Stimulated activated CD8-positive, alpha-beta memory T cell treated with anti-CD3 and anti-CD28 coated beads, Interleukin-4, amount 100 ng/mL, for 1 hour (primary cell): ENCODE measurements at places on chromosomes 2 and 18.

DNA sequence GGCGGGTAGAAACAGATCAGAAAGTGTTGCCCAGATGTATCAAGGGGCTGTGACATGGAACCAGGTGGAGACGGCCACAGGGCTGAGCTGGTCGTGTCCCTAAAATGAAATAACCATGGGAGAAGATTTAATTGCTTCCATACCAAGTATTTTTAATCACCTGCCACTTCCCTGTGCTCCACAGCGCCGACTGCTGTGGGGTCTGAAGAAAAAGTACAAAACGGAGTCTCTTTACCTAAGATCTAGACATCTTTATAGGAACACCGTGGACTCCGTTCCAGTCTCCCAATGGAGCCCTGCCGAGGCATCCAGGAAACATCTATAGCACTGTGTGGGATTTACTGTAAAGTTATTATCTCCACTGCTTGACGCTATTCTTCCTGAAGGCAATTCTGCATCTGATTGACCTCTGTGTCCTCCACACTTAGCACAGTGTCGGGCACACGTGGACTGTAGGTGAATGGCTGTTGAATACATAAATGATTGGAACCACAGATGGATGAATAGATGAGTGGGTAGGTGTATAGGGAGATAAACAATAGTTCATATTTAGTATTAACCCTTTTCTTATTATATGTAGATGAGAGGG, 21.6 kb upstream of the GYPC start:
- DNase-seq, result no peak

DNA sequence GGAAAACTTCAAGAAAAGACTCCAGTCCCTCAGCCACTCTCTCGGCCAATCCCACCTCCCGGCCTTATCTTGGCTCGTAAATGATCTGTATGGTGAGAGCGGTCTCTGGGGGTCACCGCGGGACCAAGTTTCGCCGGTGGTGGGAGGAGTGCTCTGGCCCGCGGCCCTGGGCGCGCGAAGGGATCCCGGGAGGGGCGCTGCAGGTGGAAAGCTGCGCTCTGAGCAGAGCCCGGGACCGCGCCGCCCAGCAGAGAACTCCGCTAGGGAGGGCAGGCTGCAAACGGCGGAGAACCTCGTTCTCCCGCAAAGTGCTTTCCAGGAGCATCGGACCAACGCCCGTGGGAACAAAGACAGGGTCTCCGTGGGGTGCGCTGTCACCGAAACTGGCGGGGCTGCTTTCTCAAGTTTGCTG, 622 bp downstream of the LRP2 start:
- no peak for DNase-seq

DNA sequence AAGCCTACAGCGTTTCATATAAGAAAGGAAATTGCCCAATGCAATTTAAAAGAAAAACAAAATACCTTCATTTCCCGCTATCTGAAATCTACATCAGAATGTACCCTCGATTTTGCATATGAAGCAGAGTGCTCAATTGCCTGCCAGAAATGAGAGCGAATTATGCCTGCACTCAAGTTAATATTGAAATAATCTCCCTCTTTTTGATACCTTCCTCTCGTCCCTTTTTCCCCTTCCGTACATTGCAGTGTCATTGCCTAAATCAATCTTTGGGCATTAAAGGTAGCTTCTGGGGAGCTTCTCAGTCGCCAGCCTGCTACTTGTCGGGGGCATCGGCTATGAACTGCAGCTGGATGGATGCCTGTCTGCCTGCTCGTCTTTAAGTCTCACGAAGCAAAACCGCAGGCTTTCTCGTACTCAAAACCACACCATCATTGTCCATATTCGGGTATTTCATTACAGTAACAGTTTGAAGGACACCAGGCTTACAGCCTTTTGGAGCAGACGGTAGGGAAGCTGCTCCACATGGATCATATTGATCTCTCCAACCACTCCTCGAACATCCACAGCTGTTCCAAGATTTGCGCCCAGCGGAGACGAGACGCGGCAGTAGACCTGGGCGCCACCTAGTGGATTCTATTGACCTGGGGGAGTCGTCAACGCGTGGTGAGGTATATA, 64.0 kb upstream of the HNRNPA3 start:
- DNase-seq, result peak; percentile 50

- no peak for DNase-seq
These were observed 179.8 kb upstream of the REG3G start for GRCh38 chr2:78845664-78846185.

GRCh38 chr18:48580782-48581181, 42.0 kb downstream of the CTIF start:
- no peak for DNase-seq

DNA sequence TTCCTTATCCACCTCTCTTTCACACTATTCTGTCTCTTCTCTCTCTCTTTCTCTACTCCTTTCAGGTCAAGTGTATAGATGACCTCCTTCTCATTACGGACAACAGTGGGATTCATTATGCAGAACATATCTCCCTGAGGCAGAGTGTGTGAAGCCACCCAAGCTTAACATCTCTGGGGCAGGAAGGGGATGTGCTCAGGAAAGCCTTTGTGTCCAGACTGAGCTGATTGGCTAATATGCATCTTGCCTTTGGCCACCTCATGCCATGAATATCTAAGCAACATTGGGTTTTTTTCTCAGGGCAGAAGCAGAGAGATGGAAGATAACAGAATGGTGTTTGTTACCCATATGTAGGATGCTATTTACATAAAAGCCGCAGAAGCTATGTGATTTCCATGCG, 211.4 kb upstream of the LRRTM1 start:
- DNase-seq, result no peak

GRCh38 chr2:227462462-227462951, 9.4 kb upstream of the AGFG1 start:
- no peak for DNase-seq

DNA sequence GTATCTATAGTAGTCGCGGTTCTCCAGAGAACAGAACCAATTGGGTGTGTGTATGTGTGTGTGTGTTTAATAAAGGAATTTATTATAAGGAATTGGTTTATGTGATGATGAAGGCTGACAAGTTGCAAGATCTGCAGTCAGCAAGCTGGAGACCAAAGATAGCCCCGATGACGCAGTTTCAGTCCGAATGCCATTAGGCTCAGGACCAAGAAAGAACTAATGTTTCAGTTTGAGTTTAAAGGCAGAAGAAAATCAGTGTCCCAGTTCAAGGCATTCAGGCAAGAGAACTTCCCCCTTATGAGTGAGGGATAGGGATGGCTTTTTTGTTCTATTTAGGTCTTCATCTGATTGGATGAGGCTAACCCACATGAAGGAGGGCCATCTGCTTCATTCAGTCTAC, 221.6 kb downstream of the HNMT start:
- no peak for DNase-seq

DNA sequence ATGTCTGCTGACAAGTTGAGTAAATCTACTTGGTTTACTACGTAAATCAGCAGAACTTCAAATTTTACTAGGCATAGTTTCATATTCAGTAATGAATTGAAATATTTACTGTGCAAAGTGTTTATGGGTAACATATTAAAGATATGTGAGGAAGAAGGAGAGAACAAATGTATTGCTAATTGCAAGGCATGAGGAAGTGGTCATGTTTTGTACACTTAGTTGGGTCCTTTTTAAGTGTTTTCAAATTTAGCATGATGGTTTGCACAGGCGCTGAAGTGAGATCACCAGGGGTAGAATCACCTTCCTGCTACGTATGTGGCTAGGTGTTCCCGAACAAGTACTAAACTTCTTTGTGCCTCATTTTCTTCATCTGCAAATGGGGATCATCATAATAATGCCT, 1534.4 kb downstream of the LRP1B start:
- DNase-seq, result no peak

GRCh38 chr18:715626-716025, 3.2 kb upstream of the ENOSF1 start:
- DNase-seq, result no peak

GRCh38 chr2:216108310-216108966, 710 bp upstream of the XRCC5 start:
- no peak for DNase-seq

DNA sequence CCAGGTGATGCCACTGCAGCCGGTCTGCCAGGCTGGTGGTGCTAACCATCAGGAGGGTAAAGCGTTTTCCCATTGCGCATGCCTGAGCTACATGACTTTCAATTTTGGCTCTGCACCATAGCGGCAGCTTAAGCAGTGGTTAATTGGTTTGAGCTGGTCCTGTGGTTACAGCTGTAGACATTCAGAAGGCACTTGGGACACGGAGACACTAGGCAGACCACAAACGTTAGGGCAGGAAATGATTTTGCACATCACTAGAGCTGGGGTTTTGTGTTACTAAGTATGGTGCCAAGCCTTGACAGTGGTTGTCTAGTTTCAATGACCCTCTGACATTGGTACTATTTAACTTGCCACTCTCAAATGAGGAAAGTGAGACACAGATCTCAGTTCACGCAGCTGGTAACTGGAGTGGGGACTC, 28.9 kb upstream of the CNOT11 start:
- no peak for DNase-seq

DNA sequence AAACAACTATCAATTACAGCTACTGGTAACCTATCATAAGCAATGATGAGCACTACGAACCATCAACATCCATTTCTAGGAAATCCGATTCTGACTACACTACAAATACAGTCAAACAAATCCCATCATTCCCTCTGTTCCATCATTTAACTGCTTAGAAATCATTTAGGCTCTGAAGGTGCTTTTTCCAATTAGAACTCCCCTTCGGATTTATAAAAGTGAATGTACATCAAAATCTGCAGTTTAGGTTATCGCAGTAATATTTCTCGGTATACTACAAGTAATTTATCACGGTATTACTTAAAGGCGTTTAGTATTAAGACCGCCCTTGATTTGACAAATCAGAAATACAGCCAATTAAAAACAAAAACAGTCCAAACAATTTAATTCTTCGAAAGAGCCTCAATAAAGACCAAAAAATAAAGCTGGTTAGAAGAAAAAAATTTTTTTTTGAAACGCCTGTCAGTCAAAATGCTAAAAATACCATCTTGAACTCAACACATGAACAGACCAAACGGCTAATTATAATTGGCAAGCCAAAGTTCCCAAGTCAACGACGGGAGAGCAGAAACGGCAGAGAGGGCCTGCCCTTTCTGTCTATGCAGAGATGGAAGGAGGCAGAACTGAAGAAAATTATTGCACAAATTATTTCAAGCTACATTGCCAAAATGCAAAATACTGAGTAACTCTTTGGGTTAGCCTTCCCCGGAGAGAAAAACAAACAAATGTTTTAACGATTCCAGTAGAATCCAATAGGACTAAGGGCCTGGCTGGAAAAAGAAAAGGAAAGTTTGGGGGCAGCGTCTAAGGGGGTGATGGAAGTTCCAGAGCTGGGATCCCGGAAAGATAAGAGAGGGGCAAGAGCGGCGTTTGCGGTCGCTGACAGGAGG, 1.2 kb downstream of the VPS54 start:
- no peak for DNase-seq

DNA sequence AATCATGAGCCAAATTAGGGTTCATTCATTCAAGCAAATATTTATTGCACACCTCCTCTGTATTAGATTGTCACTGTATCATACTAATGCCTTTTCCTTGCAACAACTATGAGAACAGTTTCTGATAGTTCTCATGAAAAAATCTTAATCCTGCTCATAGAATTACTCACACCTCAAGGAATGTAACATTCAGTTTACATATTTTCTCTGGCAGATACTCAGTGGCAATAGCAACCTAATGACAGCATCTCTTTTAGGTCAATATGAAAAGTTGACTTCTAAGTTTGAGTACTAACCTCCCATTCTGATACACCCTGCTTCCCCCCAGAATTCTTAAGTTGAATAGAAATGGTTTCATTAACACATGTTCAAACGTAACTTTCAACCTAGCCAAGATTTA, 132.0 kb downstream of the VWC2L start:
- DNase-seq, result no peak

GRCh38 chr18:25351280-25351775, 638 bp downstream of the ZNF521 start:
- no peak for DNase-seq

- DNase-seq, result no peak
These were observed 58.8 kb upstream of the B3GNT7 start for GRCh38 chr2:231336700-231337099.

DNA sequence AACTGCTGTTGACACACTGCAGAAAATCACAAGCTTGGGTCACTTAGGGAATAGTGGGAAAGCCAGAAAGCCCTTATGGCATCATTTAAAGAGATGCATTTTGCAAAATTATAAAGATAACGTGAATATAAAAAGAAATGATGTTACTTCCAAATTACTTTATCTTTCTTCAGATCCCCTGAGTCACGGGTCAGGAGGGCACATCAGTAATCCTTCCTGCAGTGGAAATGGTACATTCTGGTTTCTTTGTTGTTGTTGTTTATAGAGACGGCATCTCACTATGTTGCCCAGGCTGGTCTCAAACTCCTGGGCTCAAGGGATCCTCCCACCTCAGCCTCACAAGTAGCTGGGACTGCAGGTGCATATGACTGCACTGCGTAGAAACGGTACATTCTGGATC, 9.8 kb upstream of the EPG5 start:
- DNase-seq, result no peak

DNA sequence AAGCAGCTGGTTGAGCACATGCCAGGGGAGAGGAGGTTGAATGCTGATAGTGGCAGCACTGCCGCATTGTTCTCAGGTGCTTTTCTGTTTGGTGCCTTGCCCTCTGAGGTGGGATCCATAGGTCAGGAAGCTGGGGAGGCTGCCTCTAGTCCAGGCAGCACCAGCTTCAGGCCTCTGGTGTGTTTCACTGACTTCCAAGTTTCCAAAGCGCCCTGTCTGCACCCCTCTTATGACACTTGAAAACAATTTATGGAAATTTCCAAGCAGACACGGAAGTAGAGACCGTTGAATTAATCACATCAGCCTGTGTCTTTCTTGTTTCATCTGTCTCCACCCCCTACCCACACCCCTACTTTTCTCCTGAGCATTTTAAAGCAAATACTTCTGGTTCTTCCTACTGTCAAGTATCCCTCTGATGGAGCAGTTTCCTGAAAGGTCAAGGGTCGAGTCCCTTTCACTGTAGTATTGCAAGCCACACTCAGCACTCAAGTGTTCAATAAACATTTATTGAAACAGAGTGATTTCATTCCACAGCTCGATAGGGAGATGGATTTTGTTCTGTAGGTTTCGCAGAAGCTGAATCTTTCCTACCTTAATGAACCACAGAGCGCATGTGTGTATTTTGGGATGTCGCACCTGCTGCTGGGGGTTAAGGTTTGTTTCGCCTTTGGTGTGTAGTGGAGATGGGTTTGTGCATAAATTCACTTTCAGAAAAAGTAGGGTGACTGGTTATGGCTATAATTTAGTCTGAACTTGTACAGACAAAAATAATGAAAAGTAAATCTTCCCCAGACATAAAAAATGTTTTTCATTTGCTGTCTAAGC, 21.4 kb downstream of the DGKD start:
- DNase-seq, result no peak

DNA sequence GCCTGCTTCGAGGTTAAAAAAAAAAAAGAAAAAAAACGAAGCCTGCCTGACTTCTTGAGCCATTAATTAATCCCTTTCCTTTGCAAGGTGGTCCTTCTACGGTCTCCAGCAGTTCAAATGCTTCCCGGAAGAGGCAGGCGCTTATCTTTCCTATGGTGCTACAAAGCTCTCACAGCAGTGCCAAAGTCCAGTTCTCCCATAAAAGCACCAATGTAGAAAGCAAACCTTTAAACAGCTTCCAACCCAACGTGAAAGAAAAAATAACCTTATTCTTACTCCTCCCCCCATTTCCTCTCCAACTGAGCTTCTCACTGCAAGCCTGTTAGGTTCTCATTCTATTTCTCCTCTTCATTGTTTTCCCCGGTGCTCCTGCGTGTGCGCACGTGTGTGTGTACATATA, 317.4 kb upstream of the SOX11 start:
- no peak for DNase-seq

GRCh38 chr2:11348209-11348749, 3.8 kb upstream of the ROCK2 start:
- no peak for DNase-seq
